Stimulated activated CD4-positive, alpha-beta T cell treated with anti-CD3 and anti-CD28 coated beads, Interleukin-1b, Interleukin-23, amount 100 ng/mL, for 4 hours (primary cell): ENCODE measurements at places on chromosomes 12 and 14.

- DNase-seq = no peak
These were observed 35.8 kb downstream of the TRIP11 start for GRCh38 chr14:92004062-92004461.

GRCh38 chr12:60027266-60027665 lies 431.4 kb downstream of the SLC16A7 start:
- DNase-seq = no peak

DNA sequence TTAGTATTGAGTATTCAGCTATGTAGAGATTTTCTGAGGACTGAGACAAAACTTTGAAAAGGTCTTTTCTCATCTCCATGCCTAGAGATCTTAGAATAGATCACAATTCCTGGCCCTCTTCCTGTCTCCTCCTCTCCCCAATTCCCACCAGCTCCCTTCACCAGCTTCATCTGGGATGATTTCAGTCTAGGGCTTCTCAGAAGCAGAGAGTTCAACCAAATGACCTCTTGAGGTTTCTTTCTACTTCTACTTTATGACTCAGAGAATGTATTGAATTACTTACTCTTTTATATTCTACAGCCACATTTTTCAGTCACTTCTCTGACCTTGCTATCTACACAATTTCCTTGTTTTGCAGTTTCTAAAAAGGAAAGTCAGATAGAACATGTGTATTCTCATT lies 19.4 kb upstream of the SNX6 start:
- DNase-seq = no peak

DNA sequence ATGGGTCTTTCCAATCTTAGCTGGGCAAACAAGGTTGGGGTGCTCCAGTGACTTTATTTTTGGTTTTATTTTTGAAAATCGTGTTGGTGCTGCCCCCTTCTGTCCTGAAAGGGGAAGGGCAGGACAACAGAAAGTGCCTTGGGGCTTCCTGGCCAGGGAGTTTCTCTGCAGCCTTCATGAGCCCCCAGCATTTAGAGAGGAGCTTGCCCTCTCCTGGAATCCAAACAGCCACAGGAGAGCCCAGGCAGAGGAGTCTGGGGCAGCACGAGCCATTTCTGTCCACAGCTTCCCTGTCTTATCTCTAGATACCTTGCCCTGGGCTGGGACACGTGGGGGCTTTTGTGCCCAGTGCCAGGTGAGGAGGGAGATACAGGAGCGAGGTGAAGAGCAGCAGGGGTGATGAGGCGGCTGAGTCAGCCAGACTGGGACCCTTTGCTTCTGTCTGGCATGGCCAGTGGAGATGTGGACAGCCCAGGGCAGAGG lies 4.4 kb upstream of the C1RL start:
- peak; percentile 32 for DNase-seq

GRCh38 chr14:85867450-85867849 lies 337.5 kb downstream of the FLRT2 start:
- DNase-seq = no peak

DNA sequence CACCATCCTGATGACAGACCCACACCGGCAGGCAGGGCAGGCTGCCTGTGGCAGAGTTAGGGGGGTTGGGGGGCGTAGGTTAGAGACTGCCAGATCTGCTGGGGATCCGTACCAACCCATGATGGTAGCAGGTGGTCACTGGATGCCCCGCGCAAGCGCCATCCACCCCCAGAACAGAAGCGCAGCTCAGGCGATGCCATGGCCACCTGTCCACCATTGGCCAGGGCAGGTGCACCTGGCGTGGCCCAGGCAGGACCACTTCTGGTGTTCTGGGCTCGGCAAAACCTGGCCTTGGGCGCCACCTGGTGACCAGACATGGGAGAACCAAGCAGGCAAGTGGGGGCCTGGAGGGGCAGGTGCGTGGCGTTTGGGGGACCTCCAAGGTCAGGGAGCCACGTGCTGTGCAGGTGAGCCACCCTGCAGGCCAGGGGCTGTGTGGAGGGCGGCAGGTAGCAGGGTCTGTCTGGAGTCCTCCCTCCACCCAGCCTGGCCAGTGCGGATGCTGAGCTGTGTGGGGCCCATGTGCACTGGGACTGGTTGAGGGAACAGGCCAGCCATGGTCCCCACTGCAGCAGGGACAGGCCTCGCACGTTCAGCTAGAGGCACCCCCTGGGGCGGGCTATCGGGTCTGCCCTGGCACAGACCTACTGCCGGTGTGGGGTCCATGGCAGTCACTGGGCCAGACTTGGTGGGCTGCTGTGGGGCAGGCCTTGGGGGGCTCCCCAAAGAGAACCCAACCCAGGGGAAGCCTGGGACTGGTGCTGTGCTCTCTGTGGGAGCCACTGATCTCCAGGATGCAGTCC lies 15.6 kb downstream of the BAG5 start:
- DNase-seq = peak; percentile 66

DNA sequence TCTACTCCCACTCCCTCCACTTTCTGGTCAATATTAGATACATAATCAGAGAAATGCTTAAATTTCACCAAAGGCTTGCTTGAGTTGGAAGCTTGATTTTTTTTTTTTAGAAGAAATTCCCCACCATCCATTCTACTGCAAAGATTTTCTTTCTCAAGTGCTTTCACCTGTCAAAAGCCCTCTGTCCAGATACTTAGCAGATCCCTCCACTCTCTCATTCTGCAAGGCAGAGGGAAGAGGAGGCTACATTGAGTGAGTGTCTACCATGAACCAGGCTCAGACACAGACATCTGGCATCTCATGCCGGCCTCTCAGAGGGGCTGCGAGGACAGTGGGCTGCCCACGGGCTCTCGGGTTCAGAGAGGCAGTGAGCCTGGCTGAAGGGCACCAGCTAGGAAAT lies 127.6 kb upstream of the GSC start:
- DNase-seq = no peak

DNA sequence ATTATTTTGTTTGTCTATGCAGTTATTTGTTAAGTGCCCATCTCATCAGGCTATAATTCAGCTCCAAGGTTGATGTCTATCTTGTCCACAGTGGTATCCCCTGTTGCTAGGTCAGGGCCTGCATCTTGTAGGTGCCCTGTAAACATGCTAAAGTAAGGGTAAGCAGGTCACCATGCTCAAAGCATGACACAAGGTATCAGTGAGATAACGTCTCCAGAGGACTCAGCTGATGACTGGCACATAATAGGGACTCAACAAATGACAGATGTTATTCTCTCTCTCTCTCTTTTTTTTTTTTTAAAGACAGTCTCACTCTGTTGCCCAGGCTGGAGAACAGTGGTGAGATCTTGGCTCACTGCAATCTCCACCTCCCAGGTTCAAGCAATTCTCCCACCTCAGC lies 2.3 kb downstream of the SDSL start:
- no peak for DNase-seq

DNA sequence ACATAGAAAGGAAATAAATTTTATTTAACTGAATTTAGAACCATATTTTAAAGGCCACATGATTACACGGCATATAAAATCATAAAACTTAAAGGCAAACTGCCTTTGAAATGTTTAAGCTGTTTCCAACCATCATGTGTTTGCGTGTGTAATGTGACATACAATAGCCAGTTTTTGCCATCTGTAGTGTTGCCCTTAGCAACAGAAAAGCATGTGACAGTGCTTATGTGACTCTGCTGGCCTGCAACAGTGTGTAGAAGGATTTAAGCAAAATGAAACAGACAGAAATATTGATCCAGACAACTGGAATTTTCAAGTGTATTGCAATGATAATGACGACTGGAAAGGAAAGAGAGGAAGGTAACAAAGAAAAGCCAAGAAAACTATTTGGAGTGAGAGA lies 49.5 kb downstream of the TSPAN19 start:
- no peak for DNase-seq

DNA sequence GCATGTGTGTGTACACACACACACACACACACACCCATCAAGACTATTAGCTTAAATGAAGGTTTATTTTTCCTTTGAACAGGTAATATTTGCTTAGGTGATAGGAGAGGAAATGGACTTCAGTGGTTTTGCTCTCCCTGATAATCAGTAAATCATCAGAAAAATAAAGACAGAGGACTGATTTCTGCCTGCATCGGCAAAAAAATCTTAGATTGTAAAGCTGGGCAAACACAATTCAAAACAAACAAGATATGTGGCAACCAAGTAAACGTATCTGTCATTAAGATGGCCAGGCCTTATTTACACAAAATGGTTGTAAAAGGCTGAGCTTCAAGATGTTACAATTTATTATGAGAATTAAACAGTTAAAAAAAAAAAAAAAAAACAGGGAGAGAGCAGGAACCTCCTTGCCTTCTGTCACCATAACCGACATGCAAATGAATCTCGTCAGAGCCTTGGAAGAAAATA lies 31.3 kb downstream of the PRKD1 start:
- DNase-seq = no peak

DNA sequence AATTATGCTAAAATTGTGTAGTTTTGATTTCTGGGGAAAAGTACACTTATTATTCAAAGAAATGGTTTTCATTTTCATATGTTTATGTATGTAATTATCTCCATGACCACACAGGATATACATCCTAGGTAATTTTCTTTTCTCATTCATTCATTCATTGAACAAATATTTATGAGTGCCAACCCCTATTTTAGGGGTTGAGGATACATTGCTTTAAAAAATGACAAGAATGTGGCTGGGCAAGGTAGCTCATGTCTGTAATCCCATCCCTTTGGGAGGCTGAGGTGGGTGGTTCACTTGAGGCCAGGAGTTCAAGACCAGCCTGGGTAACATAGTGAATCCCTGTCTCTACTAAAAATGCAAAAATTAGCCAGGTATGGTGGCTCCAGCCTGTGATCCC lies 40.9 kb downstream of the SGPP1 start:
- no peak for DNase-seq

DNA sequence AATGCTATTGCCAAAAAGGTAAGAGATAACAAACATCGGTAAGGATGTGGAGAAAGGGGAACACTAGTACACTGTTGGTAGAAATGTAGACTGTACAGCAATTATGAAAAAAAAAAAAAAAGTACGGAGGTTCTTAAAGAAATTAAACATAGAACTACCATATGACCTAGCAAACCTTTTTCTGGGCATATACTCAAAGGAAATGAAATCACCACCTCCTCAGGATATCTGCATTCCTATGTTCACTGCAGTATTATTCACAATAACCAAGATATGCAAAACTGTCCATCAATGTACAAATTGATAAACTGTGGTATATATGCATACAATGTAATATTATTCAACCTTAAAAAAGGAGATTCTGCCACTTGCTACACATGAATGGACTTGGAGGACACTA lies 60.7 kb downstream of the INSM2 start:
- DNase-seq = no peak

DNA sequence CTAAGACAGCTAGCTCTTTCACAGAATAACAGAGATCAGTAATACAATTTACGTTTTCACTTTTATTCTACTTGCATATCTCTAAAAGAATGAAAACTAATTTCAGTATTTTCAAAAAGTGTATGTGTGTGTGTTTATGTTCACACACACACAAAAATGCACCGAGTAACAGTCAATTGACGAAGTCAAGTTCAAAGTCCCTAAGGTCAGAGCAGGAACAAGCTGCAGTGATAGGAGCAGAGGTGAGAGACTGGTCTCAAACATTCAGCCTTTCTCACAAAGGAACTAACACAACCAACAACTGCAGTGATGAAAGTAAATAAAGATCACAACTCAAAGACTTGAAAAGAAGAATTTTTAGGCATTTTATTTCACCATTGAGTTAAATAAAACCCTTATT lies 429.7 kb downstream of the C12orf50 start:
- no peak for DNase-seq

DNA sequence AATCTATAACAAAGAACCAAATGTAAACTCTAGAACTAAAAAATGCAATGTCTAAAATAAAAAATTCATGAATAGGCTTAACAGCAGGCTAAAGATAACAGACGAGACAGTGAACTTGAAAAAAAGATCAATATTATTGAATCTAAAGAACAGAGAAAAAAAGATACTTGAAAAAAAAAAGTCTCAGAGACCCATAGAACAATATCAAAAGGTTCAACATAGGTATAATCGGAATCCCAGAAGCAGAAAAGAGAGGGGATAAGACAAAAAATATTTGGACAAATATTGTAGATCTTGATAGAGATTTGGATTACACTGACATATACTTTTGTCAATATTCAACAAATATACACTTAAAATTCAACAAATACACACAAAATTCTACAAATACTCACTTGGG lies 56.6 kb downstream of the TC2N start:
- no peak for DNase-seq

GRCh38 chr14:26199590-26200370 lies 398.1 kb downstream of the NOVA1 start:
- DNase-seq = no peak

DNA sequence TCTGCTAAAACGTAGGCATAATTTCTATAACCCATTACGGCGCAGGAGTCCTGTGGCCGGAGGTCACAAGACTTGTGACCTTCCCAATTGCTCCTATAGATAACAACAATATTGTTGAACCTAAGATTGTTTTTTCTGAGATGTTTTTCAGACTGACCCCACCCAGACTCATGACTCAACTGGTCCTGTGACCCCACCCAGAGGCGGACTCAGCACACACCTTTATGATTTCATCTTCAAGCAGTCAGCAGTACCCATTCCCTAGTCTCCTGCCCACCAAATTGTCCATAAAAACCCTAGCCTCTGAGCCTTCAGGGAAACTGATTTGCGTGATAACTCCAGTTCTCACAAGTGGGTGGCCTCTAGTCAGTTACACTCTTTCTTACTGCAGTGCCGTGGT lies 5.9 kb upstream of the PPP4R3A start:
- no peak for DNase-seq
